NCI-H1417 treated with DMSO at 0.1 percent for 48 hours (cell line): ENCODE measurements at places on chromosomes 5 and 9.

GRCh38 chr5:39665328-39665727, 240.5 kb upstream of the DAB2 start:
- no peak for DNase-seq

DNA sequence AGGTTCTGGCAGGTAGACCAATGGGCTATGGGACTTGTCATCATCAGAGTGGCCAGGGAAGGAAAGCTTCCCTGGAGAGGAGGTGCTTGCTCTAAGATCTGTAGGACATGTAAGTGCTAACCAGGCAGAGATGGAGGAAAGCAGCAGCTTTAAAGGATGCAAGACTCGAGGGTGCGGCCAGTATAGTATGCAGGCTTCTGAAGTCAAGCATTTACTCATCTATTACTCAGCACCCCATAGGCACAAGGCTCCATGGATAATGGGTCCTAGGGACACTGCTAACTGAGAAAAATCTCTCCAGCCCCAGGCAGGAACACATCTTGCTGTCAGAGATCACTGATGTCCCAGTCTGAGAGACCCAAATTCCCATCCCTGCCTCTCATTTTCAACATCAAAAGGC, 49.7 kb downstream of the WWC1 start:
- no peak for DNase-seq

DNA sequence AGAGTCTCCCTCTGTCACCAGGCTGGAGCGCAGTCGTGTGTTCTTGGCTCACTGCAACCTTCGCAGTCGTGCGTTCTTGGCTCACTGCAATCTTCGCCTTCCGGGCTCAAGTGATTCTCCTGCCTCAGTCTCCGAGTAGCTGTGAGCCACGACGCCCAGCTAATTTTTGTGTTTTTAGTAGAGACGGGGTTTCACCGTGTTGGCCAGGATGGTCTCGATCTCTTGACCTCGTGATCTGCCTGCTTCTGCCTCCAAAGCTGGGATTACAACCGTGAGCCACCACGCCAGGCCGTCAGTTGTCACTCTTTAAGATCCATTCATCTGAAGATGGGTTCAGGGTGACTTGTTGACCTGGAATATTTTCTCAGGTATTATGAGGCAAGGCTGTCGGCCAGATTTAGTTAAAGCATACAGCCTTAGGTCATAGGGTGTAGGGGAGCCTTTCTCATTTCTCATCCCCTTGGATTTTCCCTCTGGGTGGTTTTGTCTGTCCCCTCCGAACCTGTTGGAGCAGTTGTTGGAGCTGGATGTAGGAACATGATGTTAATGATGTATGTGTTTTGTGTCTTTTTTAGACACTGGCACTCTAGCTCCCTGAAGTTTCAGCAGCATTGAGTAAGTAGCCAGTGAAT, 1.6 kb downstream of the SLC22A5 start:
- no peak for DNase-seq

- no peak for DNase-seq
Measured at GRCh38 chr5:122882831-122883230, 37.4 kb downstream of the SNX24 start.

DNA sequence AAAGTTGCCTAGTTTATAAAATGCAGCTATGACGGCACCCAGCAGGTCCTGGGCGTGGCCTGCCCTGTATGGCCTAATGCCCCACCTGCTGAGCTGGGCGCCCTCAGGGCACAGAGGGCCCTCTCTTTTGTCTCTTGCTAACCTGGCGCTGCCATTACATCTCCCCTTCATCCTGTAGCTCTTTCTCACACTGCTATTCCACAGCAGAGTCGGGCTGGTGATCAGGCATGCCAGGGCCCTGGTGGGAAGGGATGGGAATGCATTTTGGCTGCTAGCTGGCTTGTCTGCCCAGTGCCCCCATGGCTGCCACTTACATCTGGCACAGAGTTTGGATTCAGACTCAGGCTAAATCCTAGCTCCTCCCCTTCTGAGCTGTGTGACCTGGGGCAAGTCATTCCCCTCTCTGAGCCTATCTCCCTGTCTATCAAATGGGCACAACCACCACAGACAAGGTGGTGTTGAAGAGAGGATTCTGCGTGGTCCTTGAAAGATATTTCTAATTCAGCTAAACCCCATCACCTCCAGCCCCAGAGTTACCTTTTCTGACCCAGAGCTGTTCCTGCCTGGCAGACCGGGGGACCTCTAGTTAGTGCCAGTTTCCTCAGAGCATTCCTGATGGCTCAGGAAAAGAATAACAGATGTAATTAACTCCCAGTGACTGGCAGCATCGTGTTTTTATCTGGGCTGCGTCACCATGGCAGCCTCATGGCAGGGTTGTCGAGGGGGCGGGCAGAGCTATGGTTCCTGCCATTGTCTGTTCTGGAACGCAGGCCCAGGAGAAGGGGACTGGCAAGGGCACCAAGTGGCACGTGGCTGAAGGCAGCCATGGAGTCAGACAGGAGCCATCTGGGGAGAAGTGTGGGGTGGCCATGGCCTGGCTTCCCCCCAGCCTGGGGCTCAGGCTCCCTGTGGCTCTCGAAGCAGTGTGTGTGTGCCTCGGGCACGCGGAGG, 6.3 kb downstream of the PRR7 start:
- no peak for DNase-seq

DNA sequence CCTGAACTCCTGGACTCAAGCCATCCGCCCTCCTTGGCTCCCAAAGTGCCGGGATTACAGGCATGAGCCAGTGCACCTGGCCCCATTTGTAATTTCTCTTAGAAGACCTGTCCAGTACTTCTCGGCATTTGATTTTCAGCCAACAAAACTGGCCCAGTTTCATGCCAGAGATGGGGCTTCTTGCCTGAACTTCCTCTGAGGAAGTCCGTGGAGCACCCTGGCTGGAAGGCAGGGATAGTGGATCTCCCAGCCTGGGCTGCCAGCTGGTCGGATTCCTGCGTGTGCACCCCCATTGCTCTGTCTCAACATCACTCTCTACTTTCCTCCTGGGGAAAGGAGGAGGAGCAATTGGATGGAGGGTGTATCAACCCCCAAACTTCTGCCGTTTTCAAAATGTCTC, 39.0 kb downstream of the FAM78A start:
- DNase-seq = no peak

DNA sequence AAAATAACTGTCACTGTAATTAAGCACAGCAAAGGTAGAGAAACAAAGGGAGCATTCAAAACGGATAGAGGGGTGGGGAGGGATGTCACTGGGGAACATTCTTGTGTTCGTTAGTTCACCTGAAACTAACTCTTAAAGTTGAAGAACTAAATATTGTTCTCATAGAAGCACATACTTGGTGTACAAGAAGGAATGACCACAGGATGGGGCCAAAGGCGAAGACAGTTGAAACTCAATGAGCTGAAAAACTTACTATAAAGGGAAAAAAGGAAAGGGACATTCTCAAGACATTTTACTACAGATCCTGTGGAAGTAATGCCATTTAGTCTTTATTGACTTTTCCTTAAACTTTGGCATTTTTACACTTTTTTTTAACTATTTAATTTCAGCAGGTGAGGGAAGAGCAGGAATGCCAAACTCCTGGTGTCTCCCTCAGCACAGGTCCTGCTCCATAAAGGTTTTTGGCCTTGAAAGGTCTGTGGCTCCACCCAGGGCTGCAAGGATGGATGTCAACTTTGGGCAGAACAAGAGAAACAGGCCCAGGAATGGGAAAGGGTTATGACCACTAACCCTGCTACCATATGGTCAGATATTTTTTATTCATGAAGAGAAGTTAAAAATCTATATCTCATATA, 197.6 kb upstream of the RASA1 start:
- DNase-seq = no peak

- DNase-seq = no peak
Measured at GRCh38 chr9:122286764-122287163, 22.1 kb downstream of the MRRF start.

GRCh38 chr5:59746241-59746765, 147.2 kb downstream of the PDE4D start:
- DNase-seq = no peak

- DNase-seq = no peak
Measured at GRCh38 chr5:9524941-9525340, 20.9 kb downstream of the SEMA5A start.

- no peak for DNase-seq
Measured at GRCh38 chr9:131668439-131669268, 71.2 kb downstream of the RAPGEF1 start.
